Fibroblast of villous mesenchyme (primary cell): ENCODE measurements at places on chromosomes 6 and 20. TPM values are rescaled to one million over a fixed set of nuclear protein-coding genes. Genes with fewer than 3 reads are reported as not detected.

Gene PBX2
- 29.0 and 35.4 TPM in 2 replicates for total RNA-seq

Gene DEFB124
- not detected in 2 replicates for total RNA-seq

Gene FAM83B
- total RNA-seq = 0.43 TPM in 1 of 2 replicates, not detected in the other

DNA sequence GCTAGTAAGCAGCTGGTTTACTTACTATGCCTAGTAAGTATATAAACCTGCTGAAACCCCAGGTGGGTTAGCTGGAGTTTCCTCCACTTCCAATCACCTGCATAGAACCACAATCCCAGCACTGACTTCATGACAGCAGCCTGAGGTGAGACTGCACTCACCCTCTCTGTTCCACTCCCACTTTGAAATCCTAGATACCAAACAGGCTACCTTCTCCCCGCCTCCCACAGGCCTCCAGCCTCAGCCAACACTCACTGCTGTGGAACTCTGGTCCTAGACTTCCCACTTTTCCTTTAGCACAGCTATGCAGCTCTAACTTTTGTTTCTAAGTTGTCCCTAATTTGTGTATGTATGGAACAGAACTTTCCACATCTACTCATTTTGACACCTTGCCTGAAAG is 149.7 kb upstream of the ARID1B start:
- DNase-seq = no peak

DNA sequence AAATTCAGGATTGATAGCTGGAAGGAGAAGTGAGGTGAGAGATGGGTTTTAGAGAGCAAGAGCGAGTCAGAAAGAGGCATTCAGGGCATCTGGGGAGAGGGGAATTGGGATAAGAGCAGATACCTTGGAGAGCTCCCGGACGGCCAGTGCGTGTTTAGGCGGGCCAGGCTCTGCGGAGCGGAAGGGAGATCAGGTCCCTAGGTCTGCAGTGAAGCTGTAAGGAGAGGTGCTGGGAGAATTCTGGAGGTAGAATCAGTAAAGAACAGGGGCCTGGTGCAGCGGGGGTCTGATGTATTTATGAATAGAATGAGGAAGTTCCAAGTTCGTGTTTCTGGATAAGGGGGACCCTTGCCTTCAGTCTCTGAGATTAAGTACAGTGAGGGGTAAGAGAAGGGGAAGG is 47.4 kb upstream of the FAM83D start:
- DNase-seq = peak; percentile 28

DNA sequence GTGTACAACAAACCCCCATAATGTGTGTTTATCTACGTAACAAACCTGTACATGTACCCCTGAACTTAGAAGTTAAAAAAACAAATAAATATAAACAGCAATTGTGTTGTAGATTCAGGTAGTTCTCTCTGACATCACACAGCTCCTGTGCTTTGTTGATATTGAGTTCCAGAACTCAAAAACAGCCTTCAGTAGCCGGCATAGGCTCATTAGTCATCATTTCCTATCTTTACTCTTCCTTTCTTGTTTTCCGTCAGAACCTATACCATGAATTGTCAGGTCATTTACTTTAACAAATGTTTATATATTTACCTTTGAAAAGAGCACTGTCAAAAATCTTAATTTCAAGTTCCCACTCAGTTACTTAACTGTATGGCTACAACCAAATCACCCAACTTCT is 88.8 kb downstream of the ADTRP start:
- no peak for DNase-seq

DNA sequence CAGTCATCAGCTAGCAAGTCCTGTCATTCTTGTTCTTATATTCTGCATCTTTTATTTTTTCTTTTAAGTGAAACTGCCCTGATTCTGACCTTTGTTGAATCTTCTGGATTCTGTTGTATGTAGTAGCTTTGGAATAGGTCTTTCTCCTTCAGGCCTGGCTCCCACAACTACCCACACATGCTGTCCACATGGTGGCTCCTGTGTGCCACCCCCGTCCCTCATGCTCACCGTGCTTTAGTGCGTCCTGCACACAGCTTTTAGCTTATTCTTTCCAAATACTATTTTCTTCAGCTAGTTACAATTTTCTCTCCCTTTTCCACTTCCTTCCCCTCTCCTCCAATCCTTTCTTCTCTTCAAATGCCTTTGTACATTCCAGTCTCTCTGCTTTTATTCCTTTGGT is 61.8 kb downstream of the CTNNBL1 start:
- peak; percentile 7 for DNase-seq

- DNase-seq = no peak
Observed at GRCh38 chr20:2603816-2604505, 48.5 kb upstream of the NOP56 start.

DNA sequence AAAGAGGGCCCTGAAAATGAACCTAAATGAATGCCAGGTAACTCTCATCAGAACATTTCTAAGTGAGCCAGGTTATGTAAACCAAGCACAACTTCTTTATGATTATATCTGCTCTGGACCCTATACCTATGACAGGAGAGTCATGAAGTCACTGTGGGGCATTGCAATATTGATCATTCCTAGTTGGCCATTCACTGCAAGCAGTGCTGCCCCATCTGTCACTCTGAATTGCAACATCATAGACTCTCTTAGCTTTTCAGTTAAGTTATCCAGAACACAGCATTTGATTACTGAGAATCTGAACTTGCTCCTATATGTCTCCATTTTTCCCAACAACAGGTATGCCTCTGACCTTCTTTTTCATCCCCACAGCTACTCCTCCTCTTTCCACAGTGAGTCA is 3.3 kb downstream of the COL21A1 start:
- DNase-seq = no peak

DNA sequence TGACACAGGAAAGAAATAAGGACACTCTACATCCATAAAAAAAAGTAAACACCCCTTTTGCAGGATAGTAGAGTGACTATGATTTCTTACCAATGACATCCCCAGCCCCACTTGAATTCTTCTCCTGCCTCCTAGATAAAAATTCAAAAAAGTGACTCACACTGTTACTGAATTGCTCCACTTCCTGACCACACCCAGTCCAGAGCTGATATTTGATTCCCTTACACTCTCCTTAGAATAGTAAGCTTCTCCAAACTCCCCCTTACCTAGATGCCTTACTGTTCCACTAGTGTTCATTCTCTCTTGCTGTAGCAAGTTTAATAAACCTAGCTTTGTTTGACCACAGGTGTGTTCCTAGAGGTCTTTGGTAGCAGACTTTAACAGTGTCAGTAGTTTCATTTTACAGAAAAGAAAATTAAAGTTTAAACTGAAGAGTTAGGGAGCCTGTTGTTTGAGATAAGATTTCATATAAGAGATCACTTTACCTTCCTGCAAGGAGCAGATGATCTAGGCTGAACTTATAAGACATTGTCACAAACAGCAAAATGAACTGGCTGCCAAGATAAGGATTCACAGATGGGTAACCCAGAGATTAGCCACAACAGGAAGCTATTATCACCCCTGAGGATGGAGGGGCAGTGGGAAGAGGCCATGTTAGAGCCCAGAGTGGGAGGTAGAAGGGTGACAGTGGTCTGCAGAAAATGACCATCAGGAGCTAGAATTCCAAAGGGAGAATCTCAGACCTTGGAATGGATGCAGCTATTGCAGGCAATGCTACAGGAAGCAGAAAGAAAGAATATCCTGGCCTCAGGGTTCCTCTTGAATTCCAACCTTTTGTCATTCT is 28.4 kb upstream of the BTN3A2 start:
- peak; percentile 65 for DNase-seq

DNA sequence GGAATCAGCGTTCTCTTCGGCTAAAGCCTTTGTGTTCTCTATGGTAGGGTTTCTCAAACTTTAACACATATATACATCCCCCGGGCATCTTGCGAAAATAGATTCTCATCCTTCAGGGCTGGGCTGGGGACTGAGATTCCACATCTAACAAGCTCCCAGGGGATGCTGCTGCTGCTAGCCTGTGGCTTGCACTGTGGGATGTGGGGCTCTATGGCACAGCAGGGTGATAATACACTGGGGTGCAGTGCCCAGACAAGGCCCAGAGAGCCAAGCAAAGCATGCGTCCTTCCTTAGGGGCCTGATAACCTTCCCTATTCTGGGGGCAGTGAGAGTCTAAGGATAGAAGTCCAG is 102.0 kb downstream of the LAMP5 start:
- no peak for DNase-seq

DNA sequence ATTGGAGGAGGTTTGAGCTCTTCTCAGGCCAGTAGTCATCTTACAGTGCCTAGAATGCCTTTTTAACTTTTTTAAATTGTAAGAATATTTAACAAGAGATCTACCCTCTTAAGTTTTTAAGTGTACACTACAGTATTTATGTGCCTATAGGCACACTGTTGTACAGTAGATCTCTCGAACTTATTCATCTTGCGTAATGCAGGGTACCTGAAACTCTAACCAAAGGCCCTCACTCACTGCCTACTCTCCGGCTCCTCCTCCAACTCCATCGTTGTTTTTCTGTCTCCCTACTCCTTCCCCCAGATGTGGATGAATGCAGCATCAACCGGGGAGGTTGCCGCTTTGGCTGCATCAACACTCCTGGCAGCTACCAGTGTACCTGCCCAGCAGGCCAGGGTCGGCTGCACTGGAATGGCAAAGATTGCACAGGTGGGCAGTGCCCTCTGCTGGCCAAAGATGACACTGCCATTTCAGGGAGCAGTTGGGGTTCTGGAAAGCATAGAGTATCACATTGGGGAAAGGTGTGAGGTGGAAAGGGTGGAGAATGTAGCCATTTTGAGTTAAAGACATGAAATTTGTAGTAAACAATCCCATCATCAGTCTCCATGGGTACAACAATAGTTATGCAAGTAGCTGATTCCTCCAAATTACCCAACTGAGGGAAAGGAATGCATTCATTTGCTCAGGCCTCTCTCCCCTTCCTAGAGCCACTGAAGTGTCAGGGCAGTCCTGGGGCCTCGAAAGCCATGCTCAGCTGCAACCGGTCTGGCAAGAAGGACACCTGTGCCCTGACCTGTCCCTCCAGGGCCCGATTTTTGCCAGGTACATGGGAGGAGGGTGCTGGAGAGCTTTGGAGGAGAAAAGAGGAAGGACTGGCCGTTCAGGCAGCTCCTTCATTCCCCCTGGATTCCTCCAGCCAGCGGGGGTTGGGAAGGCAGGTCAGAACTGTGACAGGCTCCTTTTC is 18.4 kb upstream of the ZNF76 start:
- peak; percentile 45 for DNase-seq
